ENCODE measurements at places on chromosomes 16 and 17. TPM values are rescaled to one million over a fixed set of nuclear protein-coding genes. Genes with fewer than 3 reads are reported as not detected.

DNA sequence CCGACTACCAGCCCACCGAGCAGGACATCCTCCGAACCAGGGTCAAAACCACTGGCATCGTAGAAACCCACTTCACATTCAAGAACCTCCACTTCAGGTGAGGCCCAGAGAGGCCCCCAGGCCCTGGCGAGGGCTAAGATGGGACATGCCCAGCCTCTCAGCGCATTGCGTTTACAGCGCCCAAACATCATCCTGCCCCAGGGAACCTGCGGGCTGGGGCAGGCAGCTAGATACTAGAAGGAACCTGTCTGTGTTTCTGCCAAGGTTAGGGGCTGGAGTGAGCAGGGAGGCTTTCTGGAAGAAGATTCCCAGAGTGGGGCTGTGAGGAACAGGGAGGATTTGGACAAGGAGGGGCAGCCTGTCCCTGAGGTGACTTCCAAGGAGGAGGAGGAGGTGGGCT, 90.6 kb downstream of the AMFR start:
- no peak for DNase-seq

- no peak for DNase-seq
Observed at GRCh38 chr17:28891201-28891600, 6.3 kb downstream of the FLOT2 start.

GRCh38 chr17:78364436-78365281, 4.8 kb upstream of the SOCS3 start:
- no peak for DNase-seq

PRKCB gene
- 4.5 TPM for polyA plus RNA-seq

BIRC5 gene
- polyA plus RNA-seq: 26.5 TPM

ZNF750 gene
- polyA plus RNA-seq: 2.5 TPM

C16orf54 gene
- polyA plus RNA-seq: 0.32 TPM

GPR179 gene
- 0.29 TPM for polyA plus RNA-seq

RANGRF gene
- 28.2 TPM for polyA plus RNA-seq

Data from left renal pelvis (tissue), 4 donors.